ENCODE measurements at places on chromosomes 2 and 18.

GRCh38 chr18:2939317-2939716, 73.6 kb downstream of the LPIN2 start:
- DNase-seq = no peak

GRCh38 chr2:206164261-206164862, 4.7 kb downstream of the EEF1B2 start:
- DNase-seq = peak; percentile 51

GRCh38 chr18:77069482-77069881, 63.1 kb downstream of the MBP start:
- no peak for DNase-seq

DNA sequence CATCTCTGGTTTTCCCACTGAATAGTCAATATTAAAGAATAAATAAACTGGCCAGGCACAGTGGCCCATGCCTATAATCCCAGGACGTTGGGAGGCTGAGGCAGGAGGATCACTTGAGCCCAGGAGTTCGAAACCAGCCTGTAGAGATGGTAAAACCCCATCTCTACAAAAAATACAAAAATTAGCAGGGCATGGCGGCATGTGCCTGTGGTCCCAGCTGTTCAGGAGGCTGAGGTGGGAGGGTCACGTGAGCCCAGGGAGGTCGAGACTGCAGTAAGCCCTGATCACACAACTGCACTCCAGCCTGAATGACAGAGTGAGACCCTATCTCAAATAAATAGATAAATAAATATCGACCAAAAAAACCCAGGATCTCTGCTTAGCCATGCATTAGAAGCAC, 50.2 kb upstream of the BIN1 start:
- DNase-seq = no peak

DNA sequence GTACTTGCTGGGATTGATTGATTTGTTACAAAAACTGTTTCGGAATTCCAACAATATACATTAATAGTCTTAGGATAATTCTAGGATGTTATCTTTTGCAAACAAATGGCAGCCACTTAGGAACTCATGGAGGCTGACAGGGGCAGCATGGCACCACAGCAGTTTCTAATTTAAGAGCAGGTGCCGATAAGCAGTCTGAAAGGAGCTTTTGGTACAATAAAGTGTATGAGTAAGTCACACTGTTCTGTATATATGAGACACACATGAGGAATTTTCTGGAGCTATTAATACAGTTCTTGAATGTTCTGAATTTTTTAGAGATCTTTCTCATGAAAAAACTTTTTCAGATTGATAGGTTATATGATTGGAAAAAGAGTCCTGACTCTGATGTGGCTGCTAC, 52.2 kb downstream of the EIF5B start:
- no peak for DNase-seq

DNA sequence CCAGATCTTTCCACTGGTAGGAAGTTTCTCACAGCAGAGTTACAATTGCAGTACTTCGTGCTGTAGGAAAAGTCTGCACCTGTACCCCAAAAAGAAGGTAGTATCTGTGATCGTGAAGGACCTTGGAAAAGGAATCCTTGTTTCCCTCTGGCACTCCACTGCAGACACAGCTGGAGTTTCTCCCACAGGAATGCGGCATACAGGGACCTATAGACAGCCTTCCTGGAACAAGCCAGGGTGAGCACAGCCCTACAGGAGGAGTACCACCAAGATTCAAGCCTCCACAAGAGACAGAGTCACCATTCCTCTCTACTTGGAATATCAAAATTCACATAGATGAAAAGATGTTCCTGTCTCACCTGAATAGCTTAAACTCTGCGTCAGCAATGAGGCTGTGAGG, 372.4 kb downstream of the CMPK2 start:
- DNase-seq = no peak

DNA sequence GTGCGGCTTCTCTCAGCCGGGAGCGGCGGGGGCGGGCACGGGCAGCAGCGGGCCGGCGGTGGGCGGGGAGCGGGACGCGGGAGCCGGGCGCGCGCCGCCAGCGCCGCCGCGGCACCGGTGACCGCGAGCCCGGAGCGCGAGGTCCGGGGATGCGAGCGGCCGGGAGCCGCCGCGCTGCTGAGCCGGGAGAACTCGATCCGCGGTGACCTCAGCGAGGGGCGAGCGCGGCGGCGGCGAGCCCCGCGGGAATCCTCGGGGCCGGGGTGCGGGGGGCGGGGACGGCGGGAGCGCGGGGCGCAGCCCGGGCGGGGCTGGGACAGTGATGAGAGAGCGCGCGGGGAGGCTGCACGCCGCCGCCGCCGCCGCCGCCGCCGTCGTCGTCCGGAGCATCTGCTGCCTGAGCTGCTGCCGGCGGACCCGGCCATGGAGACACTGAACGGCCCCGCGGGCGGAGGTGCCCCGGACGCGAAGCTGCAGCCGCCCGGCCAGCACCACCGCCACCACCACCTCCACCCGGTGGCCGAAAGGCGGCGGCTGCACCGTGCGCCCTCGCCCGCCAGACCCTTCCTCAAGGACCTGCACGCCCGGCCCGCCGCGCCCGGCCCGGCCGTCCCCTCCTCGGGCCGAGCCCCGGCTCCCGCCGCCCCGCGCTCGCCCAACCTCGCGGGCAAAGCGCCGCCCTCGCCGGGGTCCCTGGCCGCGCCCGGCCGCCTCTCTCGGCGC, at the start of gene MTCL1:
TSS of gene MTCL1 (plus strand) at position 319 of the 723 bp plus-strand sequence. CDS start at position 424, 105 bp downstream.
- DNase-seq = peak; percentile 39
